ENCODE measurements at places on chromosomes 6 and 20.

DNA sequence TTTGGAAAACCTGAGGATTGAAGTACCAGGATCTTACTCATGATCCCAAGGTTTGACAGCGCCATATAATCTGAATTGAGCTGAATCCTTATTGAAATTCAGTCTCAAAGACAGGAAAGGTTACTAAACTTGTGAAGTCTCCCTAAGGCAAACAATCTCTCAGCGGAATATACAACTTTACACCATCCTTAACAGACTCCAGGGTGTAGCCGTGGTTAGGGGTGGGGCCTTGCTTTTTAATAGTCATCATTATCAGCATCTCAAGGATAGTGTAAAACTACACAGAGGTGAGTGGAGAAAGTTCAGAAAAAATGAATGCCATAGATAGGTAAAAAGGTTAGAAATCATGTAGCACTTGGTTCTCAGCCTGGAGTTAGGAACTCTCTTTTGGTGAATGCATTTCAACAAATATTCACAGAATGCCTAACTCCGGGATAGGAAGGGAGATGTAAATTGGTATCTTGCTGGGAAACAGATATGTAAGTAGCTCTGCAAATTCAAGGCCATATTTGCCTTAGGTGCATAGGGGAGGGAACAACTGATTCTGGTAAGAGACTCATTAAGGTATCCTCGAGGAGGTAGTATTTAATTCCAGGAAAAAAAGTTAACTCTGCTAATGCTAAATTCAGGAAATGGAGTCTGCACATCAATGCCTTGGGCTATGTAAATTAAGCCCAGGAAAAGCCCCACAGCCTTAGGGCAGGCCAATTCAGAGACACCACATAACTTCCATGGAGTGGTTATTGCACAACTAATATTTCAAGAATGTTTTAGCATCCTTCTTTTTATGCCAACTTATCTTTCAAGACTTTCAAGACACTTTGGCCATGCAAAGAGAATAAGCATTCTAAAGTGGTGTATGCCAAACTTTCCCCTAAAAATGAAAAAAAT is 61.6 kb downstream of the SNAP25 start:
- no peak for DNase-seq

- no peak for DNase-seq
These were observed 706.5 kb upstream of the MAN1A1 start for GRCh38 chr6:120056085-120056484.

DNA sequence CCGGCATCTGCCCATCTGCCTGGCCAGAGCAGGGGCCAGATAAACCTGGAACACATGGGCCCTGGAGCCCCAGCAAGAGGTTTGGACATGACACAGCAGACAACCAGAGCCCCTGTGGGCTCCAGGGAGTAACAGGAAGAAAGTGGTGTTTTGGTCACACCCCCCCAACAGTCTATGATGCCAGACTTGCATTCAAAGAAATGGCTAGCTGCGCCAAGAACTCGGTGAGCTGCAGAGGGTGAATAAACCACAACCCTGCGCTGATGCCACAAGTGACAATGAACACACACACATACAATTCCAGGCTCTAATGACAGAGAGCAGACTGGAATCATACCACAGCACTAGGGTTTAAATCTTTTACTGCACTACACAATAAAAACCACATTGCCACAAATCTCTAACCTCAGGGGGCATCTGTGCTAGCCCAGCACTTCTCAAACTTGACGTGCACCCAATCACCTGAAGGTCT is 34.0 kb downstream of the TRERF1 start:
- no peak for DNase-seq

GRCh38 chr6:111591370-111591900 is 14.2 kb downstream of the TRAF3IP2 start:
- no peak for DNase-seq

GRCh38 chr6:138403324-138403800 is 661 bp upstream of the HEBP2 start:
- no peak for DNase-seq
